ENCODE measurements at places on chromosomes 11 and 22.

DNA sequence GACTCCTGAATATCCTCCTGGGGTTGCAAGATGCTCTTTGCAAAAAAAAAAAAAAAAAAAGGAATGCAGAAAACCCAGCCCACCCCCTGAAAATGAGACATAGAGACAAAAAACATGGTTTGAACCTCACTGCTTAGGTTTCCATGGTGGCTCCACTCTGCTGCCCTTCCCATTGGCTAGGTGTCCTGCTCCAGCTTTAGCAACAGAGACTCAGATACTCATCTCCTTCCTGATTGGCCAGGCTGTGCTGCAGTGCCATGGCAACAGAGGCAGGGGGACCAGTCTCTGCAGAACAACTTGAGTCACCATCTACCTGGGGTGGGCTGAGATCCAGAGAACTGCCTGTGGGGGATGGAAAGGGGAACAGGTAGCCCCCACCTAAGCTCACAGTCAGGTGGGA, 17.4 kb upstream of the YWHAH start:
- no peak for DNase-seq

GRCh38 chr11:48193876-48194275, 22.7 kb upstream of the OR4B1 start:
- no peak for DNase-seq

- no peak for DNase-seq
Observed at GRCh38 chr11:128525411-128526243, 61.7 kb downstream of the ETS1 start.

GRCh38 chr22:46761539-46762237, 762 bp upstream of the TBC1D22A start:
- DNase-seq, result no peak
